ENCODE measurements at places on chromosomes 3 and 15.

GRCh38 chr3:126127904-126128303 lies 44.0 kb upstream of the SLC41A3 start:
- DNase-seq: no peak

GRCh38 chr3:69665026-69665737 lies 74.1 kb upstream of the MITF start:
- DNase-seq: peak; percentile 75

- no peak for DNase-seq
Measured at GRCh38 chr3:66518126-66518525, 17.3 kb upstream of the LRIG1 start.

DNA sequence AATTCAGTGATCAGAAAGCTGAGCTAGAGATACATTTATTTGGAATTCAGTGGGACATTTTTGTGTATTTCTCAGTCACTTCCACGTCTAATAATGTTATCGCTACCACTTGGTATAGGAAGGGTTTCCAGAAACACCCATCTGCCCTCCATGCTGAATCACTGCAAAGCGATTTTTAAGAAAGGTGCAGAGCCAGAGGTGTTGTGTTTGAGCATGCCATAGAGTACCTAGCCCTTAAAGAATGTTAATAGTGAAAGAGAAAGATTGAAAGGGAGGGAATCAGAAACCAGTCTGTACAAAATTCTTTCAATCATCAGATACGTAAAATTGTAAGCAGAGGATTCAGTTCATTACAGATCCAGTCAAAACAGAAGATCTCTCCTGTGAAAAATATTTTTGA lies 80.1 kb upstream of the ARL6 start:
- DNase-seq: no peak

DNA sequence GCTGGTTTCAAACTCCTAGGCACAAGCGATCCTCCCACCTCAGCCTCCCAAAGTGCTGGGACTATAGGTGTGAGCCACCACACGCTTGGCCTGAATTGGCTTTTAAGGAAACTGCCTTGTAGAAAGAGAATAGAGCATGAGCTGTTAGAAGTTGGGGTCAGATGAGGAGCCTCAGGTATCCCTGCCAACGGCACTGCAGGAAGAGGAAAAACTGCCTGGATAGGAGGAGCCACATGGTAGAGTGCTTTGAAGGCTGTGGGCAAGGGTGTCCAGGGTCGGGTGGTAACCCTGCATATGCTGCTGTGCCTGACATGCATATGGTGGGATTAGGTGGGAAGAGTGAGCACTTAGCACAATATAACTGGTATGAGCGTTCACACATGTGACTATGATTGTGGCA lies 55.0 kb downstream of the BSN start:
- DNase-seq: no peak

- DNase-seq: no peak
Measured at GRCh38 chr3:164890061-164890460, 188.2 kb downstream of the SI start.

DNA sequence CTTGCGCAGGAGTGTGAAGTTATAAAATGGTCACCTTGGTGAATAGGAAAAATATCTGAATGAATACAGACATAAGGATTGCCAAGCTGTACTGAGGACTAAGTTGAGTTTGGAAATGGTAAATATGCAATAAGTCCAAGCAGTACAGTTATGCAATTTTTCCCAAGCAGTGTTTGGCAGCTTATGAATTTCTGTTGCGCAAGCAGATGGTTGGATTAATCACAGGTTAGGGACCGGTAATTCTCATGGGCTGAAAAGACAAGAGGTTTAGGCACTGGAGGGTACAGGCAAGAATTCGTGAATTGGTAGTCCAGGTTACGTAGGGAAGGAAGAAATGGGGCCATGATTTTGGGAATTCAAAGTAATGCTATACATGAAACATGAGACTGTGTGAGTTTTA lies 210.3 kb downstream of the RAP2B start:
- DNase-seq: no peak

DNA sequence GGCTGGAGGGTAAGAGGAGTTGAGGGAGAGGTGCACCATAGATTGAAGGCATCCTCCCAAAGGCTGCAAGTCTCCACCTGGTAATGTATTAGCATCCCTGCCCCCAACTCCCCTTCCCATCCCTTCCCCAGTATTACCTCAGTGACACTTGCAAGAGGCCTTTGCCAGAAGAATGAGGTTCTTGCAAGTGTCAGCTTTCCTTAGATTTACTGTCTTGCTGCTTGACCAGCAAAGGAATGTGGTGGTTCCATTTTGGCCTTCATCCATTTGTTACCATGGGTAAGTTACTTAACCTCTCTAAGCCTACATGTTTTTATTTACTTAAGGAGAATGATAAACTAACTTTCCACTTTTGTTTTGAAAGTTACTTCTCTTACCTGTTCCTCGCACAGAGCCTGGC lies 108.9 kb downstream of the LRTM1 start:
- no peak for DNase-seq

GRCh38 chr3:17765819-17766472 lies 23.5 kb upstream of the TBC1D5 start:
- no peak for DNase-seq

- no peak for DNase-seq
Measured at GRCh38 chr15:36810656-36811449, 231.4 kb downstream of the CDIN1 start.

GRCh38 chr3:115254492-115255196 lies 107.6 kb upstream of the ZBTB20 start:
- DNase-seq: no peak

DNA sequence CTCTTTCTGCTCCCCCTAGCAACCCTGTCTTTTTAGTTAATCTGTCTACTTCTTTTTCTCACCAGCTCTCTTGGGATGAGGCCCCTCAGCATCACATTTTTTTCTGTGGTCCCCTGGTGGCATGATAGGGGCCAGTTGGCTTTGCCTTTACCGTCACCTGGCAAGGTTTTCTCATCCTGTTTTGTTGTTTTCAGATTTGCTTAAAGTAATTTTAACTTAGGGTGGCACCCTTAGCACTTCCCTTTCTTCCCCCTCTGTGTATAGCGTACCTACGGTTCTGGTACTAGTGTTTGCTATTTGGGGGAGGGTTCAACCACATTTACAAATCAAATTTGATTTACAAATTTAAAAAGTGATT lies 35.6 kb downstream of the PDCD6IP start:
- DNase-seq: no peak

DNA sequence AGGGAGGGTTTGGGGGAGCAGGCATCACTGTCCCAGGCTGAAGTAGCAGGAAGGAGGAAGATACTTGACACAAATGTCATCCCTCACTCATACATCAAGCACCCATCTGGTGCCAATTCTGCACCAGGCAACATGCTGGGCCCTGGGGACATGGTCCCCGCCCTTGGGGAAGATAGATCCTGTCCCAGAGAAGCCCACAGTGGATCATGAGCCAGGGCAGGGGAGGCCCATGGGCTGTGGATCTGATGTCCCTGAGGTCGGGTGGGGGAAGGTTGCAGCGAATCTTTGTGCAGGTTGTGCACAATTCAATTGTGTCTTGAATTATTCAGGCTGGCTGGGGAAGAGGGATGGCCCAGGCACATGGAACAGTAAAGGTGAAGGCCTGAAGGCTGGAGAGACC lies 6.4 kb upstream of the CCDC33 start:
- no peak for DNase-seq

- no peak for DNase-seq
Measured at GRCh38 chr15:59814409-59814808, 125.3 kb upstream of the BNIP2 start.

GRCh38 chr3:135311699-135312098 lies 516.6 kb downstream of the EPHB1 start:
- DNase-seq: no peak

All from A549 (cell line).